ENCODE measurements at places on chromosomes 2 and 18.

- DNase-seq, result no peak
Measured at GRCh38 chr2:95068256-95068655, 42.7 kb downstream of the MAL start.

DNA sequence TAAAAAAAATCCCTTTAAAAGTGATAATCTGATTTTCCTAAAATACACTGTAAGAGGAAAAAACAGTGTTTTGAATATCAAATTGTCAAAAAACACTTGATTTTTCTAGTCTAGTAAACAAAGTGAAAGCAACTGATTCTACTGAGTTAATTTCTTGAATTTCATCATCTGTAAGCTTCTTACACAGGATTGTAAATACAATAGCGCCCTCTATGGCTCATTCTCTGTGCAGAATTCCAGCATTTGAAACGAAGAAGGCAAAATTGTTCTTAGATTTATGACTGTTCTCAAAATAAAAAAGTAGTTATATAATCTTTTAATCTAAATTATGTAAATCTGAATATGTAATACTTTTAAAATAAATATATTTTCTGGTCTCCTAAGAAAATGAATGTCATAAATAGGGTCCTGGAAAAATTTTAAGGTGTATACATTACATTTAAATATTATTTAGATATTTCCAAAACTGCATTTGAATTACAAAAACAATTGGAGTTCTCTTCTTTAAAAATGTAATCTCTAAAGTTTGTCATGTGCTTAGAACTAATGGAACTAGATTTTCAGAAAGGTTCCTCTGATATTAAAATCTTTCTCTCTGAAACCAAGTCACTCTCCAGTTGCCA lies 176.9 kb upstream of the MC4R start:
- DNase-seq, result no peak

DNA sequence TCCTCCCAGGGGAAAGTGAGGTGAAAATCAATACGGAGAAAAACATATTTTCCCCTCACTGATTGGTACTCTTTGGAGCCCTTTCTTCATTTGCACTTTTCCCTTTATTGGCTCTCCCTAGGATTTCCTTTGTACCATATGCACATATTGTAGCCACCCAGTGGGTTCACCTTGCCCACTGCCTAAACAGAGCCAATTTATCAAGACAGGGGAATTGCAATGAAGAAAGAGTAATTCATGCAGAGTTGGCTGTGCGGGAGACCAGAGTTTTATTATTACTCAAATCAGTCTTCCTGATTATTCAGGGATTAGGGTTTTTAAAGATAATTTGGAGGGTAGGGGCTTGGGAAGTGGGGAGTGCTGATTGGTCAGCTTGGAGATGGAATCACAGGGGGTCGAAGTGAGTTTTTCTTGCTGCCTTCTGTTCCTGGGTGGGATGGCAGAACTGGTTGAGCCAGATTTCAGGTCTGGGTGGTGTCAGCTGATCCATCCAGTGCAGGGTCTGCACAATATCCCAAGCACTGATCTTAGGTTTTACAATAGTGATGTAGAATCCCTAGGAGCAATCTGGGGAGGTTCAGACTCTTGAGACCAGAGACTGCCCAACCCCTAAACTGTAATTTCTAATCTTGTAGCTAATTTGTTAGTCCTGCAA lies 15.1 kb upstream of the KCNE4 start:
- DNase-seq, result no peak

GRCh38 chr2:43585708-43586107 lies 10.1 kb downstream of the THADA start:
- DNase-seq, result no peak

- no peak for DNase-seq
Measured at GRCh38 chr18:66553824-66554223, 50.1 kb downstream of the CDH19 start.

DNA sequence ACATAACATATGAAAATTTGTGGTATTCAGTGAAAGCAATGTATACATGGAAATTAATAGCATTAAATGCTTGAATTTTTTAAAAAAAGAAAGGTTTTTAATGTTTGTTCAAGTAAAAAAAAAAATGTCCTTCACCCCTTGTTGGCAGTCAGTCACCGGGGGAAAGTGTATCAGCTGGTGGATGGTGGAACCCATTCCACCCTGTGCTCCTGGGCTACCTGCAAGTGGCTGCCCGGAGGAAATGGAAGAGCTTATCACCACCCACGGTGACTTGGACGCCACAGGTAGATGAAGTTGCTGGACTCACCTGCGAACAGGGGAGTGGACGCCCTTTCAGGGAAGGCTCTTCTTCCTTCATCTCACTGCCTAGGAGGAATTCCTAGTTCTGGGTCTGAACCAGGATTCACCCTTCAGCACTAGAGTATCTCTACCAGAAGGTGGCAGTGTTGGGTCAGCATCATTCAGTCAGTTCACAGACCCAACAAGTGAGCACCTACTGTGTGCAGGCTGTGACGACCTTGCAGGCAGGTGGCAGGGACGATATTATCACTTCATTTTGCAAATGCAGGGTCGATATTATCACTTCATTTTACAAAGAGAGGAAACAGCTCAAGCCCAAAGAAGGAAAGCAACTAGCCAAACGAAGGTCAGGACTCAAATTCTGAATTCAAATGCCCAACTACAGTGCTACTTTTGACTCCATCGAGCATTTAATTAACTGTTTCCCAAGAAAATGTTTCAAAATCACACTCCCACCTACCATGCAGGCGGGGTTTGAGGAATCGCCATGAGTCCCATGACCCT lies 35.8 kb downstream of the CIB4 start:
- DNase-seq, result no peak

- no peak for DNase-seq
Measured at GRCh38 chr2:64847930-64848329, 141.3 kb upstream of the SLC1A4 start.

DNA sequence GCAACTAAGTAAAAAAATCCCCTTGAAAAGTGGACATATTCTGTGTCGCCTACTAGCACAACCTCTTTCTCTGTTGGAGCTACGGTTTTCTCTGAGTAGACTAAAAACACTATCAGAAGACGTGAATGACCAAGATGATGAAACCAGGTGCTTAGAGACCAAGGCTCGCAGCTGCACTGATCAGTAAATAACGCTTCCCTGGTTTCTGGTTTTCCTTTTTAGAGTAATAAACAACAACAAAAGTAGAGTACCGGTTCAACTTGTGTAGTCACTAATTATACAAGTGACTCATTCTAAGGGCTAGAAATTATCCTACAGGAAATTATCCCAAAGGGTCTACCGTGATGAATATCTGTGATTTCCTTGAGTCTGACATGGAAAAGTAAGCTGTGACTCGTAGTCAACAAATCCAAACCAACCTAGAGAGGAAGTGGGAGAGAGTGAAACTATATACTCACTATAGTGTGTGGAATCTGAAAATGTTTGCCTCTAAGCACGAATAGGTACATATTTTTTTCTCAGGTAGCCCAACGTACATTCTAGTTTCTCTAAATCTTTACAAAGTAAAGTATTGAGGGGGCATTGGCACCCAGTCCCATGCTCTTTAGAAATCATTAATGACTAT lies 17.8 kb downstream of the RASGRP3 start:
- DNase-seq, result no peak

DNA sequence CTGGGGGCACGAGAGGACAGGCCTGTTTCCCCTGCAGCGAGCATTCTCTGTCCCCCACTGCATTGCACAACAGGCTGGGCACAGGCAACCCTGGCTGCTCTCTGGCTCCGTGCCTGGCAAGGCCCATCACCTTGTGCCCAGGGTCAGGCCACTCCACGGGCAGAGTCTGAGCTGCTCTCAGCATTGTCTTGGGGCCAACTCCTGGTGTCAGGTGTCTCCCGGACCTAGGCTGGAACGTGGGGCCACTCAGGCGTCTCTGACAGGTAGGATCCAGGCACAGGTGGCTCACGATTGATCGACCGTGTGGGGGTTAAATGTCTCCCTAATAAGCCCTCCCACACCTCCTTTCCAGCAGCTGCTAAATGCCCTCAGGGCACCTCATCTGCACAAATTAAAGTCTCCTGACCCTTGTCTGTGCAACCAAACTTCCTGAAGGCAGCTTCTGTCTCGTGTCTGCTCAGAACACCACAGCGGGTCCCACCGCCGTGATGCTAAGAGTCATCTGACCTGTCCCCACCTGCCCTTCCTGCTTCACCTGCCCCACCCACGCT lies 66.6 kb upstream of the GPC1 start:
- no peak for DNase-seq

GRCh38 chr2:176891105-176891504 lies 321.5 kb upstream of the HNRNPA3 start:
- no peak for DNase-seq

GRCh38 chr2:78992451-78992806 lies 33.1 kb upstream of the REG3G start:
- DNase-seq, result no peak

GRCh38 chr2:235005023-235005422 lies 53.2 kb downstream of the SH3BP4 start:
- no peak for DNase-seq

- DNase-seq, result peak; percentile 21
Measured at GRCh38 chr18:5296706-5297320, 1.3 kb upstream of the ZBTB14 start.

GRCh38 chr18:70154591-70155194 lies 50.8 kb downstream of the RTTN start:
- DNase-seq, result no peak

DNA sequence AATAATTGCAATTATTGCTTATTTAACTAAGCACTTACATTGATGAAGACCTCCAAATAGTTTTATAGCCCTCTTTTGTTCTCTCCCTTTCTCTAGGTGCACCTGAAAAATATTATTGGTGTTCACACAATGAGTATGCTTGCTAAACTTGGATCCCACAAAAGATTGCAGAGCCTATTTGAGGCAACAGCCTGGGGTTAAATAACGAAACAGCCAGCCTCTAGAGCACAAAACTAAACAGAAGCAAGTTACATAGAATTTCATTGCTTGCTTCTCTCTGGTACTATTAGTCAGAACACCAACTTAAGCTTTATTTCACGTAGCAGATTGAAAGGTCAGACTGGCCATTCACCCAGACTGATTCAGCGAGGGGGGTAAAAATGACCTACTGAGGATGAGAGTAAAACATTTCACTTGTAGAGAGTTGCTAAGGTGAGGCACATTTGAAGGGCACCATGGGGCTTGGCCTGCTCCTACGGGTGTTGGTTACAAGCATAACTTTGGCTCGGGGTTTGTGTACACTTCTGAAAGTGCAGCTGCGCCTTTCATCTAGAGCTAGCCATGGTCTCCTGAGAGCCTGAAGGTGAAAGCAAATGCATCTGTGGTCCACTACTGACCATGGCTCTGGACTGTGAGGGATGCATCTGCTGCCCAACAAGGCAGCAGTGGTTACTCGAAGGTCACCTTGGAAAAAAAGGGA lies 225.1 kb upstream of the LRRTM1 start:
- DNase-seq, result no peak

GRCh38 chr2:211709389-211709788 lies 829.2 kb downstream of the ERBB4 start:
- no peak for DNase-seq

DNA sequence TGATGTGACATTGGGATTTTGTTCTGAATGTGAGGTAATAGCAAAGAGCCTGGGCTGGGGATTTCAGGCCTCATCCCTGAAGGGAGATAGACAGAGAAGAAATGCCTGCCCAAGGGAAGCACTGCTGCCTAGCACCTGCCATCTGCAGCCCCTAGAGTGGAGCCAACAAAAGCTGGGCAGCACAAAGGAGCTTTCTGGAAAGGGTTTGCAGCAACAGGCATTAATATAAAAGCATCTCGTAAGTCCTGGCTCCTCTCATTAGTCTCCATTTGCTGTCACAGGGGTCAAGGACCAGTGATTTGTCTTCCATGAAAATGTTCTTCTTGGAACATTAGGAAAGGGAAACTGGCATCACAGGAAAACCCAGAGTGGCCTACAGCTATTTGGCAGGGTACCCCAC lies 157.2 kb upstream of the SLC14A2 start:
- DNase-seq, result no peak

- DNase-seq, result peak; percentile 41
Measured at GRCh38 chr2:196160101-196160500, 11.3 kb downstream of the STK17B start.
